ENCODE measurements at places on chromosomes 11 and 22. TPM values are rescaled to one million over a fixed set of nuclear protein-coding genes. Genes with fewer than 3 reads are reported as not detected.

- peak; percentile 61 for DNase-seq
These were observed 4.3 kb upstream of the AMPD3 start for GRCh38 chr11:10450462-10451425.

GRCh38 chr11:6040874-6041273 is 10.3 kb upstream of the OR56A1 start:
- no peak for DNase-seq

The TNNT3 gene
- 35.7 TPM for total RNA-seq

DNA sequence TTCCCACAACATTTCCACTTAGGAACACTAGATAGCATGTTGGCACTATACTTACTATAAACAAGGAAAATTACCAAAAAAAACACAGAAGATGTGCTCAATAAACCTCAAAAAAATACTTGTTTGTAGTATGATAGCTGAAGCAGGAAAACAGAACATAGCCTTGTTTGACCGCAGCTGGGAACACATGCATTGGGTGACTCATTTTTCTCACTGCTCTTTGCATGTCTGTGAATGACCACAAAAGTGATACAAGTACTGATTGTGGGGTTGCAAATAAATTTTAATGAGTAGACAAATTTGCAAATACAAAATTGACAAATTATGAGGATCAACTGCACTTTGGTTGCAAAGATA is 22.8 kb upstream of the GUCY1A2 start:
- DNase-seq = no peak

DNA sequence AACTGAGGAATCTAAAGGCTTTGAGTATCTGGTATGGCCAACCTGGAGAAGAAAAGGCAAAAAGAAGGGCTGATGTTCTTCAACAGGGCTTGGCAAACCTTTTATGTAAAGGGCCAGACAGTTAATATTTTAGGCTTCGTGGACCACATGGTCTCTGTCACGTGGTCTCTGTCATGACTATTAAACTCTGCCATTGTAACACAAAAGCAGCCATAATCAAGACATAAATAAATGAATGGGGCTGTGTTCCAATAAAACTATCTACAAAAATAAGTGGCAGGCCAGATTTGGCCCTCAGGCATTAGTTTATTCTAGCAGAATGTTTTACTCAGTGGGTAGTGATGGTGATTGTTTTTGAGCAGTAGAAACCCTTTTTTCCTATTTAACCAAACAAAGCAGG is 483 bp upstream of the ACCSL start:
- no peak for DNase-seq

- no peak for DNase-seq
These were observed 96.1 kb upstream of the LRRC55 start for GRCh38 chr11:57085611-57086010.

- peak; percentile 82 for DNase-seq
These were observed at the start of gene SEC14L2 for GRCh38 chr22:30396871-30397655. Gene SEC14L2 (plus strand): TSS chr22:30397018. CDS start chr22:30397117, 99 bp downstream.

GRCh38 chr22:26897384-26897783 is 240.0 kb downstream of the MIAT start:
- DNase-seq = no peak

GRCh38 chr11:120688163-120688562 is 176.6 kb downstream of the GRIK4 start:
- no peak for DNase-seq

GRCh38 chr22:38228873-38229740 is 27.3 kb downstream of the MAFF start:
- DNase-seq = peak; percentile 71

GRCh38 chr11:68206211-68206610 is 6.9 kb downstream of the KMT5B start:
- no peak for DNase-seq

The ROBO4 gene
- total RNA-seq = 21.9 TPM
